Germinal center (tissue), 1 donor: ENCODE measurements at places on chromosomes 2 and 18.

DNA sequence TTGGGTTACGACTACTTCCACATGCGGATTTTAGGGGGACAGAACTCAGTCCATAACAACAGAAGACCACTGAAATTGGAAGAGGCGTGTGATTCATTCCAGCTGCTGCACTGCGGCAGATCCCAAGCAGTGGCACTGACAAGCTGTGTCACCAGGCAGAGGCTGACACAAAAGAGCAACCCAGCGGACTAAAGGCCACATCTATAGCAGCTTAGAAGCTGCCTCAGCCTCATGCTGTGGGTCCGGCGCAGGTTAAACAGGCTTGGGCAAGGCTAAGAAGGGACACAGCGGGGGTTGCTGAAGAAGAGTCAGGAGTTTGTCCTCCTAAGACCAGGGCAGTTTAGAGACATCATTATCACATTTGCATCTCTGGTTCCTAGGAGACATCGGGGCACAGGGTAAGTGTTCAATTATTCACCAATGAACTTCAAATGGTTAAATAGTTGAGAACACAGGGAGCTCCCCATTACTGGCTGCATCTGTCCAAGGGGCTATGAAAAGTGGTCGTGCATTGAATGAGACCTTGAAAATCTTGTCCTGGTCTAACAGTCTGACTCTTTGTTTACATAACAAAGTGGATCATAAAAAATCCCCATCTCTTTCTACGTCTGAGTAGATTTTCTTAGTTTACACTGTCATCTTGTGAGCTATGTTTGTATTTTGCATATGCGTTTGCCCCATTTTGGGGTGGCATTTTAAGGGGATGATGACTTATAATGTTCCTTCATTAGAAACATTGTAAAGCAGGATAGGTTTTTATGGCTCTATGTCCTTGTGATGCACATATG is 162.3 kb upstream of the TRIB2 start:
- no peak for DNase-seq

DNA sequence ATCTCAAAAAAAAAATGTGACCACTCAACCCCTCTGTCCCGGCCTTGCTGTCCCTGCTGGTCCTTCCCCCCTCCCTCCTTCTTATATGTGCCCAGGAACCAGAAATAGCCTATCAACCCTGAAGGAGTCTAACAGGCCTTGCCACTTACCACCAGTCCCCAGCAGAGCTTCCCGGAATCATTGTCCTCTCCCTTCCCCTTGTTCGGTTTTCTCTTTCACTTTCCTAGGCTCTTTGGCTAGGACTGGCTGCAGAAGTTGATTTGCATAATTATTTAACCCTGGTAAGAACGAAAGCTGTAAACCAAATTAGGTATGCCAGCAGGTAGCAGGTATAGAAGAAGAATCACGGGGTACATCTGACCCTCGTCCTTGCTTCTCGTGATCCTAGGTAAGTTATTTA is 72.6 kb upstream of the ZNF532 start:
- DNase-seq = peak; percentile 64

- no peak for DNase-seq
Measured at GRCh38 chr2:75055820-75056675, 97.6 kb downstream of the POLE4 start.

- no peak for DNase-seq
Measured at GRCh38 chr2:158031371-158031770, 70.3 kb upstream of the UPP2 start.

DNA sequence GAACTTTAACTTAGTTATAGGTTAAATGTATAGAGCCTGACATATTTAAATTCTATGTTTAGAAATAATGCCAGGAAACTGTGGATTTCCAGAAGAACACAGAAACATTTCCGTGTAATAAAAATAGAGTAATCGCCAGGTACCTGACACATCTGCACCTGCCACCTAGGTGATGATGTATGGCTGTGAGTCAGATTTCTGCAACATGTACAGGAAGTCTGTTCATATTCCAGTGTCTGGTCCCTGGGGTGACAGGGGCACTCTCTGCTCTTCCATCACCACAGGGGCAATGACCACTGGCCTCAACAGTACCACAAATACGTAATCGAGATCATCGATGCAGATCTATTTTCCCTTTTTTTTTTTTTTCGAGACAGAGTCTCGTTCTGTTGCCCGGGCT is 101.1 kb upstream of the LPIN2 start:
- DNase-seq = no peak

DNA sequence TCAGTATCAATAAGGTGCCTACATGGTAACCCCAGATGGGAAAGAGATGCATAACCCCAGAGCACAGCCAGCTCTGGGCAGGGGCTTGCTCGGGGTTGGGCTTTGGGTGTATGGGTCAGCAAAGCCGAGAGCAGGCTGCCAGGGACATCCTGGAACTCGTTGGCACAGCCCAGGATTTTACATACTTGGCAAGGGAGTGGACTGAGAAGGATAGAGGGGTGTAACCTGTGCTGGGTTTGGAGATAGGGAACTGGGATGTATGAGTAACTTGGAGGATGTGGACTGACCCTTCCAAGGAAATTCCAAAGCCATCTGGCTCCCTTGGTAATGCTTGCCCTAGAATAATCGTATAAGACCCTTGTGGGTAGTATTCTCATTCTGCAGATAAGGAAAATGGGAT is 44.2 kb downstream of the GPR39 start:
- DNase-seq = no peak

DNA sequence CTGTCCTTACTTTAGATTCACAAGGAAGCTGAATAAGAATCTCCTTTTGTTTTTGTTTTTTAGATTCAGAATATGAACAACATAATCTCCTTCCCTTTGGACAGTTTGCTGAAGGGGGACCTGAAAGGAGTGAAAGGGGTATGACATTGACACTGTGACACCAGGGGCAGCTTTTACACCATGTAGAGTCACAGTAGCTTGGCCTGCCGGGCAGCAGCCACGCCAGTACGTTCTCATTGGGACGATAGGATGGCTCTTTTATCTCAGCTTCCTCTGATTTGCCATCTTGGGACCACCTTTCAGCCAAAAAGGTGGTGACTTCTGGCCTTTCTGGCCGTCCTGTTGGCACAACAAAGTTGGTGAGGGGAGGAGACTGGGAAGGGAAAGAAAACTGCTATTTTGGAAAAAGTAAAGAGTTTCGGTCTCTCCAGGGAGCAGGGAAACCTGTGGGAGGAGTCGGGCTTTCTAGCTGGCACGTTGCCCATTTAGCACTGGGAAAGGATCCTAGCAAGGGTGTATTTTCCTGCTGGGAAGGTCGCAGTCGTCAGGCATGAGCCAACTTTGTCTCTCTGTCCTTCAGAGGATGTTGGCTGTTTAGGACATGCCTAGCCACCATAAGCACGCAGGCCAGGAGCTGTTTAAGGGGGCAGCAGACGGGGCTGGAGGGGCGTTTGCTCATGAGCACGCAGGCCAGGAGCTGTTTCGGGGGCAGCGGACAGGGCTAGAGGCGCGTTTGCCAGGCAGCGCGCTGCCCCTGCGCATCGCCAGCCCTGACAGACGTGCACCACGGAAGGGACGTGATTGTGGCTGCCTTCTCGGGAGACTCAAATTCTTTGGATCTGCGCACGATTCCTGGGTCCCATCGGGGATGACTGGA is 104.6 kb downstream of the ITGB1BP1 start:
- DNase-seq = no peak

DNA sequence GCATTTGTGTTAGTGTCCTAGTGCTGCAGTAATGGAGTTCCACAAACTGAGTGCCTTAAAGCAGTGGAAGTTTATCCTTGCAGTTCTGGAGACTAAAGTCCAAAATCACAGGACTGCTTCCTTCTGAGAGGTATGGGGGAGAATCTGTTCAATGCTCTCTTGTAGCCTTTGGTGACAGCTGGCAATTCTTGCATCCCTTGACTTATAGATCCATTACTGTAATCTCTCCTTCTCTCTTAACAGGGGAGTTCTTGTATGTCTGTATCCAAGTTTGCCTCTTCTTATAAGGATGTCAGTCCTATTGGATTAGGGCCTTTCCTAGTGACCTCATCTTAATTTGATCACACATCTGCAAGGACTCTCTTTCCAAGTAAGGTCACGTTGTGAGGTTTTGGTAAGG is 69.9 kb downstream of the XRCC5 start:
- DNase-seq = no peak

DNA sequence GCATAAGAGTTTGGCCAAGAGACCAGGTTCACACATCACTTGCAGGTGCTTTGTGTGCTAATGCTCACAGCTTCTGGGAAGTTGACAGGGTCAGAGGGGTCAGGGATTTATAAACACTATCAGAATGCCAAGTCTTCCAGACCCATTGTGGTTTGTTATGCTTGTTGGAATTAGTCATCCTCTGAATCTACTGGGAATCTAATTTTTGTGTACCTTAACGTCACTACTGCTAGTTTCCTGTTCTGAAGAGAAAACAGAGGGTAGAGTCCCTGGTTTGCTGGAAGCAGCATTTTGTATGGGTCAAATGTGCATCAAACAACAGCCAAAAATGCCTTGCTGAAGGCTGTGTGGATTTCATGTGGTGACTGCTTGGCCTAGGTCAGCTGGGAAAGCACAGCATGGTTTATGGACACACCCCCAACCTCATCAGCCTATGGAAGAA is 33.3 kb downstream of the ANTXR1 start:
- DNase-seq = no peak

DNA sequence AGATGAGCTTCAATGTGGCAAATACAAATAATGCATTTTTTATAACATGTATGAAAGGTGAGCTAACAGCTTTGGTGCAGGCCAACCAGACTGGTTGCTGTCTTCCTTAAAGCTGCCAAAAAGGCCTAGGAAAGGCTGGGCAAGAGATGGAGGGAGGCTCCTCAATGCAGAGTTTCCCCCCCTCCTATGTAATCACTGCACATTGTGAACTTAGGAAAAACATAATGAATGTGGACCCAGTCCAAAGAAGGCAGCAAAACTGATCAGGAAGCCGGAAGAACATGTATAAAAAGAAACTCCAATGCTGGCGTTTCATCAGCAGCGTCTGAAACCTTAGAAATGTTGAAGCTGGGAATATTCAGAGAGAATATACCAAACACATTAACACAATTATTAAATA is 84.2 kb upstream of the LYPD6 start:
- no peak for DNase-seq

DNA sequence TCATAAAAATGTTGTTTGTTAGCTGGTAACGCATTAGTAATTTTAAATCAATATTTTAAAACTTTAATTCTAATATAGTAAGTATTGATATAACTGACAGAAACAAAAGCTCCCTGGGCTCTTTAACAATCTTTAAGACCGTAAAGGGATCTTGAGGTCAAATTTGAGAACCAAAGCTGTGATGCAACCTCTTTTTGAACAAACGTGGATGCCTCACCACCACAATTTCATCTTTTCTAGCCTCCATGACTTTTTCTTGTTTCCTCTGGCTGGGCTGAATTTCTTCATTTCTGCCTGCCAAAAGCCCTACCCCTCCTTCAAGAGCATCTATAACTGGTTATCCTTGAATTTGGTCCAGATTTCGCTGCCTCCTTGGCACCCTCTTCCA is 563 bp upstream of the POLE4 start:
- no peak for DNase-seq

- DNase-seq = no peak
Measured at GRCh38 chr2:179273461-179273962, 8.9 kb upstream of the SESTD1 start.

- DNase-seq = no peak
Measured at GRCh38 chr2:181738074-181738473, 57.8 kb upstream of the NEUROD1 start.

DNA sequence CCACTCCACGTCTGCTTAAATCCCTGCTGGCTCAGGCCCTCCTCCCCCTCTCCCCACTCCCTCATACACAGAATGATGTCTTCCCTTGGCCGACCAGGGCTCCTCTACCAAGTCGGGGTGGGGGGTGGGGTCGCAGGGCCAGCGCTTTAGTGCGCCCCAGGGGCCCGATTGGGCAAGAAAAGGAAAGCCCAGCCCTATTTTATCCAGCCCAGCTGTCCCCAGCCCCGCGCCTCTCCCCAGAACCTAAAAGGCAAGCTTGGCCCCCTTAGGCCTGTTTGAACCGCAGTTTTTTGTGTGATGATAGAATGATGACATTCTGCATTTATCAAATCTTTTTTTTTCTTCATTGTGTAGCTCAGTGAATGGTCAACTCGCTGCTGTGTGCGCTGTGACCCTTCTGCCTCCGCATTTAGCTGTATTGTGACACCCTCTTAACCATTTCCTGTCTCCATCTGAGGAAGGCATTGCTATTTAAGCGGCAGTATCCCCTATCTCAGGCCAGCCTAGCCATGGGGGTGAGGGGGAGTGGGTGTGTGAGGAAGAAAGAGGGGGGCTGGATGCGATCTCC is 231.4 kb downstream of the HAUS1 start:
- no peak for DNase-seq

GRCh38 chr2:71613953-71614925 is 160.9 kb downstream of the DYSF start:
- no peak for DNase-seq

- no peak for DNase-seq
Measured at GRCh38 chr18:68847219-68847837, 49.4 kb downstream of the CCDC102B start.

GRCh38 chr2:43225093-43225787 is 1.2 kb downstream of the ZFP36L2 start:
- no peak for DNase-seq

GRCh38 chr2:21841341-21841740 is 717.6 kb downstream of the TDRD15 start:
- DNase-seq = no peak

DNA sequence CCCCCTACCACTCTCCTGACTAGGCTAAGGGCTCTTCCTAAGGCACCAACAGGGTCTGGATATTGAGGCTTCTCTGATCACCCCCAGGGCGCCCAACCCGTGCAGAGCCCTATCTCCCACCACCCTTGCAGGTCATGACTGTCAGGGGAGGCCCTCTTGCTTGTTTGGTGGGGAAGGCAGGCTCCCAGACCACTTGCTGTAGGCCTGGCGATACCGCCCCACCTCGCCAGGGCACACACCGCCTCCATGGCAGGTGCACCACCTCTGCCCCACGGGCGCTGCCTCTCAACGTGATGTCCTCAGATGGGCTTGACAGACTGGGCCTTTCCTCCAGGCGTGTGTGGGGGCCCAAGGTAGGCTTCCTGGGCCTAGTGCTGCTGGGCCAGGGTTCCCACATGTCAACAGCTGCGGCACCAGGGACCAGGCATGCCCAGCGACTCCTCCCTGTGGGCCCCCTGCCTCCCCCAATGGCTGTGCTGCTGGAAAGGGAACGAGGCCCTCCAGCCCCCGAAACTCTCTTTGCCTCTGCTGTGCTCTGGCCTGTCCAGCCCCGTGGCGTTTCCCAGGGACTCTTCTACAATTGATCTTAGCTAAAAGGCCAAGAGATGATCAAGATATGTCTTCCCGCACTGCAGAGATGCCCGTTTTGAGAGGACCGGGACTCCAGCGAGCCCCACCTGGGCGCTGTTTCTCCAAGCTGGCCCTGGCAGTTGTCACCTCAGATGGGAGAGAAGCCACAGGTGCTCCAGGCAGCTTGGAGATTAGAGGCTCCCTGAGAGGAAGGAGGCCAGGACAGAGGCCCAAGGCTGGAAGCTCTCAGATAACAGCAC is 7.5 kb downstream of the NPPC start:
- DNase-seq = no peak

DNA sequence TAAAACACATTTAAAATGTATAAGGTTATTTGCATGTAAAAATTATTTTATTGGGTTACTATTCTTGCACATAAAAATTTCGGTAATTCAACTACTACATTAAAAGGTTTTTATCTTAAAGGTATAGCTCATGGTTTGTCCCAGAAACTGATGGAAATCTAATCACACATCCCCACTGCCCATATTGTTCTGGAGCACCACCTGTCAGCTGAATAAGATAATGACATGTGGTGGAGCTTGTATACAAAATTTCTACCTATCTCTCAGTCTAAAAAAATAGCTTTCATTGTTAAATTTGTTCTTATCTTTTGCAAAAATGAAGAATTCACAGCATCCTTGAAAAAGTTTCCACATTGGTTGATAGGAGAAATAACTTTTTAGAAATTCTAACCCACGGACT is 18.3 kb downstream of the ERBB4 start:
- DNase-seq = no peak
